SK-N-DZ (cell line): ENCODE measurements at places on chromosomes 3 and 15.

DNA sequence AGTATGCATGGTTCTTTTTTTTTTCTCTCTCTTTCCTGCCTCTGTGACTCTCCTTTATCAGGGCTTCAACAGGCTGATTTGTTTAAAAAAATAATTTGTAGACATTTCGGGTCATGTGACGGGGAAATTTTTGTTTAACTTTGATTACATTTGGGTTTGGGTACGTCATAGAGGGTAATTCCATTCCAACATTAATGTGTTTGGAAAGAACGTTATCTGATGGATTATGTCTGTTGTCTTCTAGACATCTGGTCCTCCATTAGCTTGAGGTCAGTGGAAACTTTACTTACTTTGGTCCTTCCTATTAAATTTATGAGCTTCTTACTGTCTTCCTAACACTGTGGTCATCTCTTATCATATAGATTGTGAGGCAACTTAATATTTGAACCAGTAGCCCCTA, 80.9 kb downstream of the STT3B start:
- DNase-seq: peak; percentile 5

DNA sequence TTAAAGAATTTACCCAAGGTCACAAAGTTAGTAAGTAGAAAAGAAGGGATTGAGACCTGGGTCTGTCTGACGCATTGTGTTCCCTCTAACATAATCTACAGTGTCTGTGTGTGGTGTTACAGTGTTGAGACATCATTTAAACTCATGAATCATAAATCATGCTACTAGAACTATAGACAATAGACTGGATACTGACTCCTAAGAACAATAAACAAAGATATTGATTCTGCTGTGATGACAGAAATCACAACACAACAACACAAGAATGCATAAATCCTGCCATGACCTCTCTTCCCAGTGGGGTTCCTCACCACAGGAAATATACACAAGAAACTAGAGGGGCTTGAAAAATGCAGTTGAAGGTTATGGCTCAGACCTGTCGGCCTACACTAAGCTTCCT, 44.3 kb downstream of the TRIM69 start:
- no peak for DNase-seq

GRCh38 chr3:114126461-114126860, 52.4 kb downstream of the DRD3 start:
- no peak for DNase-seq

DNA sequence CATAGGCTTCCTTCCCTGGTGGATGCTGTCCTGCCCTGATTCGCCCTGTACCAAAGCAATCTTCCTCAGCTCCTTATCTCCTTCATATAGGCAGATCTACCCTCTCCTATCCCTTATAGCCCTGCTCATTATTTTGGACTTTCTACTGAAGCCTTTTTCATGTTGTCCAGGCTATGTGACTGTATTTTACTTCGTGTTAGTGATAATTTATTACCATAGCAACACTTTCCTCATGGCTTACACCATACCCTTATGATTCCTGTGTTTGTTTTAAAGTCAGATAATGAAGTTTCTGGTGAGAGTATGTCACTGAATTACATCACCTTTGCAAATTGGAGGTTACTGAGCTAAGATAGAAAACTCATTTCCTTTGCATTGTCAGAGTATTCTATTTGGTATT, 352.6 kb downstream of the NLGN1 start:
- DNase-seq: peak; percentile 47
